ENCODE measurements at places on chromosomes 11 and 22. TPM values are rescaled to one million over a fixed set of nuclear protein-coding genes. Genes with fewer than 3 reads are reported as not detected.

Gene OR8D4
- total RNA-seq = not detected

DNA sequence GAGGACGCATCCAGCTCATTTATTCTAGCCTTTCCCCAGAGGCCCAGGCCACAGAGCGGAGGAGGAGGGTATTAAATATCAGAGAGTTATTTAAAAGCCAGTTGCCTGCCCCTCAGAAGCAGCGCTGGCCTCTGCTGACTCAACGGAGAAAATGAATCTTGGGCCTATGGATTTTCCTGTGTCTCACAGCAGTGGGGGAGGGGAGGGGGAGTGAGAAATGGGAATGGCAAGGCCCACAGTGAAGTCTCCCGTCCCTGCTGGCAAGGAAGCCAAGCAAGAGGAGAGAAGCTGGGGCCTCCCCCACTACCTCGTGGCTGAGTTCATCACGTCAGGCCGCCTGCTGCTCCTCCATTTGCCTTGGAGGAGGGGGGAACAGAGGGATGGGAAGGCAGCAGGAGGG, 4.5 kb upstream of the TPBGL start:
- no peak for DNase-seq

Gene LRRC74B
- not detected for total RNA-seq

- peak; percentile 82 for DNase-seq
Observed at GRCh38 chr22:22061085-22062077, 78.8 kb upstream of the TOP3B start.

- DNase-seq = no peak
Observed at GRCh38 chr11:118009864-118010737, 23.9 kb downstream of the IL10RA start.

Measured in tibial nerve (tissue), 4 donors.